Thoracic aorta (tissue), 2 donors: ENCODE measurements at places on chromosomes 7 and 10. TPM values are rescaled to one million over a fixed set of nuclear protein-coding genes. Genes with fewer than 3 reads are reported as not detected.
A peak's percentile ranks its signal among the peaks of the same experiment; 100 is the strongest.

GPR15LG gene
- total RNA-seq, result not detected

UTF1 gene
- not detected for total RNA-seq

NPSR1 gene
- not detected for total RNA-seq

C10orf105 gene
- total RNA-seq, result 0.14 TPM

DNA sequence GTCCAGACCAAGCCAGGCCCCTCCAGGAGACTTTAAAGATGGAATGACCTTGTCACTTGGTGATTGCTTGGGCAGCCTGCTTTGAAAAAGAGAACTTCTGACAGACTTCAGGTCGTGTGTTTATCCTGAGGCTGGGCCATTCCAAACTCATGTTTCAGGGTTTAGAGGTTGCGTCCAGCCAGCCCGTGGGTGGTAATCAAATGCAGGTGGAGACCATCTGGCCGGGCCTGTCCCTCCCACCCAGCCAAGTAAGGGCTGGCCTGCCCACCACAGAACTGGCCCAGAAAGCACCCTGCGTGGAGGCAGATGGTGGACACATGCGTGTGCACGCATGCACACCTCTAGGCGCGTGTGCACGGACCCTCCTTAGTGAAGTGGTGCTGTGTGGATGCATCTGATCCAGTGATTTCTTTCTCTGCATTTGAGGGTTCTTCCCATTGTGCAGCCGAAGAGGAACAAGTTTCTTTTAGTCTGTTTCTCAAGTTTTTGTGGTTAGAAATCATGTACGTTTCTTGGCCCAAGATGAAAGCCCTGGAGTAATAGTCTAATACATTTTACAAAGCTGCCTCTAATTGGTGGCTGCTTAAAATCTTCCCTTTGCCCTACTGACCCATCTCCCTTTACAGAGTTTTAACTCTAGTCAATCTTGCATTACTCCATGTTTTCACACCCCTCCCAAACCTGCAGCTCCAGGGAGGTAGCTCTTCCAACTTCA is 43.0 kb downstream of the SUFU start:
- H3K27me3 ChIP-seq, result no peaks in the 10 kb centered on the region
- no peak overlapping the region for H3K27ac ChIP-seq
- no peak for DNase-seq
- no peak overlapping the region for H3K4me3 ChIP-seq
- H3K4me1 ChIP-seq, result peaks cover 11% of the 10 kb centered on the region

GRCh38 chr10:85666987-85667386 is 699.6 kb downstream of the GRID1 start:
- no peak overlapping the region for H3K4me3 ChIP-seq
- H3K27me3 ChIP-seq, result no peaks in the 10 kb centered on the region
- H3K36me3 ChIP-seq, result no peaks in the 10 kb centered on the region
- no peak overlapping the region for H3K27ac ChIP-seq
- no peaks in the 10 kb centered on the region for H3K4me1 ChIP-seq

DNA sequence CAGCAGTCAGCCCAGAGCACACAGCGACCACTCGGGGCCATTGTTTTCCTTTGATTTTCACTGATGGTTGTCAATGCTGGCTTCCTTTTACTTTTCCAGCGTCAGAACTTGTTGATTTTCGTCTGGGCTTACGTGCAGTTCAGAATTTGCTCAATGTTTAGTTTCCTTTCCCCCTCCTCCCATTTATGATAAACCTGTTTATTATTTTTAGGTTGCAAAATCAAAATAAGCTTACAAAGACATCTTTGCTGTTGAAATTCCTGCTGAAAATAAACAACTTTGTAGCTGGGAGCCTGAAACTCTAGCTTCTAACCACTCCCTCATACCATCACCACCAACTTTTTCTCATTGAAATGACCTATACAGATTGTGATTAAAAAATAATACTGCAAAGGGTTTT is 83.1 kb upstream of the LYZL1 start:
- H3K36me3 ChIP-seq, result no peaks in the 10 kb centered on the region
- no peak overlapping the region for H3K27ac ChIP-seq
- no peak for DNase-seq

DNA sequence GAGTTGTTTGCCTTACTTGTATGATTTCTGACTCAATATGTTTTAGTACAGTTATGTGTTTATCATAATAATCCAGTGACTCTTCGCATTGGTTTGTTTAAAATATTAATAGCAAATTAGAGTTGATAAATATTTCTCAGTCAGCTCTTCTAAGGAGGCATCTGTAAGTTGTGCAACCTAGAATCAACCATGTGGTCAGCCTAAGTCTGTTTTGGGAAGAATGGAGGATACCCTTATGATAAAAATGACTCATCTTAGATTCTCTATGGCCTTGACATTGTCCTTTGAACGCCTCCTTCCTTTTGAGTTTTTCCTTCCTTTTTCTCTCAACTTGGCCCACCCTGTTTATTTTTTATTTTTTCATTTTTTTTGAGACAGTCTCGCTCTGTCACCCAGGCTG is 18.8 kb downstream of the DNAJC9 start:
- no peak overlapping the region for H3K27ac ChIP-seq
- H3K4me3 ChIP-seq, result no peak overlapping the region
- no peaks in the 10 kb centered on the region for H3K4me1 ChIP-seq
- no peaks in the 10 kb centered on the region for H3K36me3 ChIP-seq
- no peaks in the 10 kb centered on the region for H3K27me3 ChIP-seq
- no peak for DNase-seq

DNA sequence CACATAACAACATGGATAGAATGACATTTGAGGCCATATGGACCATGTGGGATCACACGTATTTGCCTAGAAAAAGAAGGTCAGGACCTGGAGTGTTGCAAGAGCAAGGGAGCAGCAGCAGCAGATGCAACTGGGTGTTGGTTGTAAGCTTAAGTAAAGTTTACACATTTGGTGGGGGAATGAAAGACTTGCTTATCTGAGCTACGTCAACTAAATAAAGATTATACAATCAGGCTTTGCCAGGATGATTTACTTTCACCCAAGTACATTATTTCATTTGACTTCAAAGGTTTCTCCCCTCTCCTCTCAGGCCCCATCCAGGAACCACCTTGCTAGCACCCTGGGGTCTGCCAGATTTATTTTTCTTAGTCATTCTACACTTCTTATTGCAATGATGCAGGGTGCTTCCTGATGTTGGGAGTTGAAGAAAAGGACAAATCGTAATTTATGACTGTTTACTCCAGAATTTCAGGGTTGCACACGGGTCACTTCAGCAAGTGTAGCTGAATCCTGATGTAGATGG is 591.9 kb upstream of the IGFBP3 start:
- H3K27ac ChIP-seq, result no peak overlapping the region
- no peaks in the 10 kb centered on the region for H3K27me3 ChIP-seq
- no peaks in the 10 kb centered on the region for H3K4me1 ChIP-seq
- H3K36me3 ChIP-seq, result no peaks in the 10 kb centered on the region
- H3K4me3 ChIP-seq, result no peak overlapping the region

DNA sequence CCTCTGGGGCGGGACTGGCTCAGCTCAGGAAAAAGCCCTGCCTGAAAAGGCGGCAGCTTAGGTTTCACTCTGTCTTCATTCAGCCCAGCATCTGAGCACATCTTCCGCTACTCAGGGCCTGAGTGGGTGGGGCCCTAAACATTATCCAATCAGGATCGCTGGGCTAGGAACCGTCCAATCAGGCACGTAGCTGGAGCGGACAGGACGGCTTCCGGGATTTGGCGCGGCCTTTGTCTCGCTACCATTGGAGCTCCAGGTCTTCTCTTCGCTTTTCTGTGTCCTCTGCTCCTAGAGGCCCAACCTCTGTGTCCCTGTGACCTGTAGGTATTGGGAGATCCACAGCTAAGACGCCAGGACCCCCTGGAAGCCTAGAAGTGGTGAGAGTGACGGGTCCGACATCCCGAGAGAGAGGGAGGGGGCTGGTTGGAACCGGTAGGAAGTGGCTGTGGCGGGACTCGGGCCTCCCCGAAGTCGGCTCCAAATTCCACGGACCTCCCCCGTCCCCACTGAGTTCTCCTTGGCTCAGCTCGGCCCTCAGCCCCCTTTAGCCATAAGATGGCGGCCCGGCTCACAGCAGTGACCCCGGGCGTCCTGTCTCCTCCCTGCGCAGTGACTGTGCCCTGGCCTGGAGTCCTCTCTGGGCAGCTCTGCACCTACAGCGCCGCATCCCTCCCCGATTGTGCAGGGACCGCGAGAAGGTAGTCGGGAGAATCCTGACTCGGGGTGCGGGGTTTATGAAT is 99.1 kb downstream of the ZNF680 start:
- H3K4me3 ChIP-seq, result peak overlapping the region; percentile 87
- H3K27me3 ChIP-seq, result no peaks in the 10 kb centered on the region
- no peaks in the 10 kb centered on the region for H3K36me3 ChIP-seq
- peak; percentile 38 for DNase-seq
- H3K27ac ChIP-seq, result no peak overlapping the region
- no peaks in the 10 kb centered on the region for H3K4me1 ChIP-seq

DNA sequence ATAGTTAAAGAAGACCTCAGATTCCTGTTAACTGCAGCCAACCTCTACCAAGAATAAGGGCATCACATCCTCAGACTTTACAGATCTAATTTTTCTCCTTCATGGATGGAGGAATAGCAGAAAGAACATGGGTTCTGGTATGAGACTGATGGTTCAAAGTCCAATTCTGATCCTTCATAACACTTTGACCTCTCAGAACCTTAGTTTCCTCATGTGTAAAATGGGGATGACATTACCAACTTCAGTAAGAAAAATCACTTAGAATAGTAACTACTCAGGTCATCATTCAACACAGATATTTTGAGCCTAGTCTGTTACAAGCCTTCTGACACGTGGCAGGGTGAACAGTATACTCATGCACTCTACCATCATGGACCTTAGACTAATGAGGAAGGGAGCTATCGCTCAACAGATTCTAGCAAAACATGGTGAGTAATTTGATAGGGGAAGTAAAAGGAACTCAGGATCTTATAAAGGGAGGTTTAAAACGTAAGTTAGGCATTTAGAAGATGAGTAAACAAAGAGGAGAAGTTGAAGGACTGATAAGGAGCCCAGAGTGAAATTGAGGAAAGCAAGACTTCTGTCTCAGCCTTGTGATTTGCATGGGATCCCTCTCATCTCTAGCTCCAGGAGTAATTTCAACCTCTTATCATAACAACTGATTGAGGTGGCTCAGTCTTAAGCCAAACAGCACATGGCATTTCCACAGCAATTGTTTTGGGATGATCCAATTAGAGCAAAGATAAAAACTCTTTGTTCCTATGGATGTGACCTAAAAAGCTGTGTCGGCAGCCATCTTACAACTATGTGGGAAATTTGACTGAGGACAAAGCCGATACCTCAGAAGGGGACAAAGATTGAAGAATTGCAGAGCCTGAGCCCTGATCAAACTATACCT is 69.2 kb upstream of the TCF7L2 start:
- no peak overlapping the region for H3K4me3 ChIP-seq
- H3K36me3 ChIP-seq, result no peaks in the 10 kb centered on the region
- no peak overlapping the region for H3K27ac ChIP-seq
- no peak for DNase-seq

GRCh38 chr10:32878646-32879045 is 79.4 kb downstream of the ITGB1 start:
- no peak for DNase-seq
- no peaks in the 10 kb centered on the region for H3K27me3 ChIP-seq
- H3K4me1 ChIP-seq, result no peaks in the 10 kb centered on the region
- H3K36me3 ChIP-seq, result no peaks in the 10 kb centered on the region
- H3K4me3 ChIP-seq, result no peak overlapping the region

- no peaks in the 10 kb centered on the region for H3K27me3 ChIP-seq
- H3K27ac ChIP-seq, result peak overlapping the region; percentile 93
- peaks cover 36% of the 10 kb centered on the region for H3K4me1 ChIP-seq
- peak; percentile 79 for DNase-seq
- H3K36me3 ChIP-seq, result no peaks in the 10 kb centered on the region
- H3K4me3 ChIP-seq, result peak overlapping the region; percentile 55
These were observed 4.9 kb upstream of the ELN start for GRCh38 chr7:74023092-74023536.

DNA sequence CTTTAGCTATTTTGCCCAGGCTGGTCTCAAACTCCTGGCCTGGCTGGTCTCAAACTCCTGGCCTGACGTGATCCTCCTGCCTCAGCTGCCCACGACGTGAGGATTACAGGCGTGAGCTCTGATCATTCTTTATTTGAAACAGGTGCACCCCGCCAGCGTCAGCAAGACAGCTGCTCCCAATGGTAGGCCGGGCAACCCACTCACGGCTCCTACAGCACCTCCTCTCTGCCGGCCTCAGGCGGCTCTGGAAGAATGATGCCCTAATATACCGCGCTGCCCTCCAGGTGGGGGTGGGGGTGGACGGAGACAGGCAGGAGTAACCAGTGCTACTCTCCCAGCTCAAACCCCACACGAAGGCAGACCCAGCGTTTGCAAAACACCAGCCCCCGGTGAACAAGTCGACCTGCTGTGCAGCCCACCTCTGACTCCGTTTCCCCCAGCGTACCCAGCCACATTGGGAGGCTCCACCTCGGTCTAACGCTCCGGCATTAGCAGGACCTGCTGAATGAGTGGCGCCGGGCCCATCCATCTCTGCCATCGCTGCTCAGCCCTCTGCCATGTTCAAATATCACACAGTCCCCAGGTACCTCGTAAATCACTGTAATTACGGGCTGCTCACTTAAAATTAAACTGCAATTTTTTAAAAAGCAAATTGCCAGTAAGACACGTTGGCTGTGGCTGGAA is 148.6 kb downstream of the ELFN1 start:
- peaks cover 4% of the 10 kb centered on the region for H3K4me1 ChIP-seq
- no peak overlapping the region for H3K4me3 ChIP-seq
- peaks cover 3% of the 10 kb centered on the region for H3K36me3 ChIP-seq
- no peak overlapping the region for H3K27ac ChIP-seq
- DNase-seq, result no peak

- H3K4me1 ChIP-seq, result peaks cover 22% of the 10 kb centered on the region
- peak overlapping the region; percentile 53 for H3K27ac ChIP-seq
- H3K27me3 ChIP-seq, result no peaks in the 10 kb centered on the region
- peaks cover 3% of the 10 kb centered on the region for H3K36me3 ChIP-seq
- peak overlapping the region; percentile 4 for H3K4me3 ChIP-seq
- no peak for DNase-seq
These were observed 55.5 kb upstream of the ODAD2 start for GRCh38 chr10:28054228-28054860.

DNA sequence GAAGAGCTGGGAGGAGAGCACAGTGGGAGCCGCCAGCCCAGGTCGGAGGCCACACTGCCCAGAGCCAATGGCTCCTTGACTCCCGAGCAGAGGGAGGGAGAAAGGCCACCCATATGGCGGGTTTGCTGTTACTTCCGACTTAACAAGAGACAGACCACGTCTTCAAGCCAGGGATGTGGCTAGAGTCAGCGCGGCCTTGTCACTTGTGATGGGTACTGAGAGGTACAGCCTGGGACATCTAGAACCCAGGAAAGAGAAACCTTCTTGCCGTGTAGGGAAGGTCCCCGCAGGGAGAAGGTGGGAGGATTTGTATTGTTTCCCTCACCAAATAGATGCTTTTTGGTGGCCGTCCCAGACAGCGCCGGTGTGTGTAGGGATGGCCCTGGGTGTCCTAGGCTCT is 127.6 kb downstream of the PAXIP1 start:
- H3K27me3 ChIP-seq, result no peaks in the 10 kb centered on the region
- no peaks in the 10 kb centered on the region for H3K4me1 ChIP-seq
- no peak for DNase-seq
- no peak overlapping the region for H3K4me3 ChIP-seq

GRCh38 chr10:48478980-48479811 is 125.7 kb downstream of the ARHGAP22 start:
- H3K27me3 ChIP-seq, result no peaks in the 10 kb centered on the region
- no peak overlapping the region for H3K4me3 ChIP-seq
- peaks cover 7% of the 10 kb centered on the region for H3K4me1 ChIP-seq
- H3K36me3 ChIP-seq, result no peaks in the 10 kb centered on the region
- H3K27ac ChIP-seq, result no peak overlapping the region
- DNase-seq, result no peak
